NK-92 treated with Interleukin-12 subunit alpha and Interleukin-12 subunit beta, amount 100 ng/mL, for 24 hours (cell line): ENCODE measurements at places on chromosomes 7 and 10.

GRCh38 chr10:124296121-124296812 lies 122.5 kb downstream of the OAT start:
- DNase-seq: no peak

DNA sequence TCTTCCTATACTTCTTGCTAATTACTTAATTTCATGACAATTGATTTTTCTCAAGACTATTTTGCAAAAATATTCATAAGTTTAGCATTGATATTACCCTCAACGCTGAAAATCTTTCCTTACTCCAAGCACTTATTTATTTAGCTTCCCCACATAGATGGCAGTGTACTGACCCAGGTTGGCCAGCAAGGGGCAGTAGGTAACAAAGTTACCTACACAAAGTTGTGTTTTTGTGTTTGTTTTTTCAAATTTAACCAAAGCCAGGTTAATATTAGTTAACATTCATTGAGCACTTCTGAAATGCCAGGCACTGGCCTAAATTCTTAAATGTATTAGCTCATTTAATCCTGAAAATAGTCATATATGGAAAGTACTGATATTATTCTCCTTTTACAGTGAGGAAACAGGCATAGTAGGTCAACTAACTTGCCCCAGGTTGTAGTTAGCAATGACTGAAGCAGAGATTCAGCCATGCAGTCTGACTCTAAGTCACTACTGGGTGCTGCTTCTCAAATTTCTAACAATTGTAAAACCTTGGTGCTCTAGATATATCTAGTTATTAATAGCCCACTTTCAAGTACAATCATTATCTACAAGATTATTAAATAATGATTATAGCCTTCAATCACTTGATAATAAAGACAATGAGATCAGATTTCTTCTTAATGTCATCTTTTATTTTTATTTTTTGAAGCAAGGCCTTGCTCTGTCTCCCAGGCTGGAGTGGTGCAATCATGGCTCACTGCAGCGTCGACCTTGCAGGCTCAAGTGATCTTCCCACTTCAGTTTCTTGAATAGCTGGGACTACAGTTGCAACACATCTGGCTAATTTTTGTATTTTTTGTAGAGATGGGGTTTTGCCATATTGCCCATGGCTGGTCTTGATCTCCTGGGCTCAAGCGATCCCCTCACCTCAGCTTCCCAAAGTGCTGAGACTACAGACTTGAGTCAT lies 5.8 kb upstream of the GGCT start:
- DNase-seq: no peak

GRCh38 chr10:103439776-103440175 lies 12.4 kb downstream of the CALHM2 start:
- no peak for DNase-seq

DNA sequence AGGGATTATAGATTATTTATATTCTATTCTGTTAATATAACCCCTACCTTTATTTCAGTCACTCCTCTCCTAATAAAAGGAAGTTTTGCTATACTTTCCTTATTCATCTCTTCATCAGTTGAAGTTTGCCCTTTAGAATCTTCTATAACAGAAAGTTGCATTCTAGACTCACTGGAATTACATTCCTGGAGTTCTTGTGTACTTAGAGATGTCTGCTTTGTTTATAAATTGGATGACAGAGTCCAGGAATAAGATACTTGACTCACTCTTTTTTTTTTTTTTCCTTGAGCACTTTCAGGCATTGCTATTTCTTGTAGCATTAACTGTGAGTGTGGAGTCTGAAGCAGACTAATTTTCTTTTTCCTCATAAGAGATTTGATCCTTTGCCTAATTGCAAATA lies 640.8 kb downstream of the XPNPEP1 start:
- no peak for DNase-seq

GRCh38 chr7:131145770-131146169 lies 181.9 kb upstream of the MKLN1 start:
- no peak for DNase-seq

- no peak for DNase-seq
Observed at GRCh38 chr7:39353615-39354376, 212.4 kb upstream of the YAE1 start.

DNA sequence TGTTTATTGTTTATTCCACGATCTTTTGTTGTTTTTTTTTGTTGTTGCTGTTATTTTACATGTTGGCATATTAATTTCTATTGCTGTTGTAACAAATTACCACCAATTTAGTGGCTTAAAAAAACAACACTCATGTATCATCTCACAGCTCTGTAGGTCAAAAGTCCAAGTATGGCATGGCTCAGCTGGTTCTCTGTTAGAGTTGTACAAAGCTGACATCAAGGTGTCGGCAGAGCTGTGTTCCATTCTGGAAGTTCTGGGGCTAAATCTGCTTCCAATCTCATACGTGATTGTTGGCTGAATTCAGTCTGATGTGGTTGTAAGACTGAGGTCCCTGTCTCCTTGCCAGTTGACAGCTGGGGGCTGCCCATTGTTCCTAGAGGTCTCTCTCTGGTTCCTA lies 60.2 kb upstream of the FAM133B start:
- DNase-seq: no peak

DNA sequence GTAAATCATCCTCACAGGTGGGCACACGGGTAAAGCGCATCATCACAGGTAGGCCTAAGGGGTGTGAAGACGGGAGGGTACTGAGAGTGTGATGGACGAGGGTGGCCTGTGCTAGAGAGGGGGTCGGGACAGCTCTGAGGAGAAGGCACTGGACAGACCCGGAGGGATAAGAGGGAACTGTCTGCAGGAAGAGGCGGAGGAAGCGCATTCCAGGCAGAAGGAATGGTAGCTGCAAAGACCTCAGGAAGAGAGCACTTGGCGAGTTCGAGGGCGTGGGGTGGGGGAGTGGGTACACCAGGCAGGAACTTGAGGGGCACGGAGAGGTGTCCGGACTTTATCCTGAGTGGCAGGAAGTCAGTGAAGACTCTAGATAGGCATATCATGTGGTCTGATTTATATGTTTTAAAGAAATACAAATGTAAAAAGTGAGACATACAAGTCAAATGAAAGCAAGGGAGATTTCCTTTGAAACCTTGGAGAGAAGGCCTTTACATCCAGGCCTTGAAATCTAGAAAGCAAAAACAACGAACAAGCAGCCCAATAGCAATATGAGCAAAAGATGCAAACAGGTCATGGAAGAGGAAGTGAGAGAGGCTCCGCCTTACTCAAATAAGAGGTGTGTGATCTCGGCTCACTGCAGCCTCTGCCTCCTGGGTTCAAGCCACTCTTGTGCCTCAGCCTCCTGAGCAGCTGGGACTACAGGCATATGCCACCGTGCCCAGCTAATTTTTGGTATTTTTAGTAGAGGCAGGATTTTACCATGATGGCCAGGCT lies 3.6 kb downstream of the LHPP start:
- DNase-seq: no peak

DNA sequence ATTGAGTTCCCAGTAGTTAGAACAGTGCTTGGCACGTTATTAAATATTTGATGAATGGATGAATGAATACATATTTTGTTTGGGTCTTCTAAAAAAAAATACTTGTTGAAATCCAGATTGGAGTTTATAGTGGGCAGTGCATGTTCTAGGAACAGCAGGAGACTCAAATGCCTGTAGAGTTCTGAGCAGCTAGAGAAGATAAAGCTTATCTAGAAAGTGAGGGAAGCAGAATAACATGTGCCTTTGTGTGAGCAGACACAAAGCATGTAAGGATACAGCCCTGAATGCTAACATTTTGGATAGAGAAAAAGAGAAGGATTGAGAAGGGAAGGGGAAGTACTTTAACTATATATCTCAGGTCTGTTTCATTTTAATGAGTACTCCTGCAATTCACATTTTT lies 71.9 kb downstream of the SRI start:
- no peak for DNase-seq

GRCh38 chr7:88437132-88437531 lies 130.4 kb upstream of the STEAP4 start:
- DNase-seq: no peak

DNA sequence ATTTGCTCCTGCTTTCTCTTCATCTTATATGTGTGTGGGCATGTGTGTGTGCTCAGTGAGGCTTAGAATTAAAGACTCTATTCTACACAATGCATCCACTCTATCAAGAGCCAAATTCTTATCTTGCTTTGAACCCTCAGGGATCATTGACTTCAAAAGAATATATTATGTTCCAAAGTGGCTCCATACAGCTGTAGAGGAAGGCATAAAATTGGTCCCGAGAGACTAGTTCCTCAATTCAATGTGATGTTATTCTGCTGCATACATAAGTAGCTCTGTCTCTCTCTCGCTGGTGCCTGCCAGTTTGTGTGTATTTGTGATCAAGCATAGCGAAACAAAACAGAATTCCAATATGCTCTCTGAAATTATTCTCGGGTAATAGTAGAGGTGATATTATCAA lies 997.9 kb upstream of the POT1 start:
- DNase-seq: no peak

DNA sequence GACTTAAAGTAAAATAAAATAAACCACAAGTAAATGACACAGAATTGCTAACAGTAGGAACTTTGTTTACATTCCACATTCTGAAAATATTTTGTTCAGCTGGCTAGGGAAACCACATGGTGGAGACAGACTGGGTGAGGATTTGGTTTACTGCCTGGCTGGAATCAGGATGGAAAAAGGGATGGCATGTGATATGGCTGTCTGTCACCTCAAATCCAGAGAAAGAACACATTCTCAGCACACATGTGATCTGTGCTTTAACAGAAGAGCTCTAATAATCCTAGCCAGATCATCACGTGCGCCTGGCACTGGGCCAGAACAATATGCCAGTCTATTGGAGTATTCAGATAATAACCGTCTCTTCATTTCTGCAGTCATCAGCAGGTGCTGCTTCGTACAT lies 90.9 kb upstream of the PIP4K2A start:
- no peak for DNase-seq

DNA sequence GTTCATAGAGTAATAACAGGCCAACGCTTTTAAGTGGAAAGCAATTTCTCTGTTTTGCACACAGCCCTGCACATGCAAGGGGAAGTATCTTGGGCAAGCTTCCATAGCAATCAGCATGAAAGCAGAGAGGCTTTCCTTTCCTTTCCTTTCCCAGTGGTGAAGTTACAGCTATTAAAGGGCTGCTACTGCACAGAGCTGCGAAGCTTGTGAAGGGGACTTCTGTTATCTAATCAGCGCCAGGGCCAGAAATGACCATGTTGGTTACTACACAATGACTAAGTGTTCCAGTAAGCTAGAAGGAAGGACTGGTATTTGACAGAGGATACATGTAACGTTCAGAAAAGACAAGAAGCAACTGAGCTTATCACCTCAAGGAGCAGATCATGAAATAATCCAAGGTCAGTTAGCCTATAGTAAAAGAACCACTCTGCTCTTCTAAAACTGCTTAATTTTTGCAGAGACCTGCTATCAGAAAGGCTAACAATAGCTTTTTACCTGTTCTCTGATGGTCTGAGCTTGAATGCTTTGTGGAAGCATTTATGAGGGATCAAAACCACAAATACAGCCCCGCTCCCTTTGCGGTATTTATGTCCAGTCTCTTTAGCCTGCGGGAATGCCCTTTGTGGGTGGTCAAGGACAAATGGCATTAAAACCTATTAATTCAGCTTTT lies 45.9 kb downstream of the SGMS1 start:
- DNase-seq: no peak
